ENCODE measurements at places on chromosomes 2 and 18. TPM values are rescaled to one million over a fixed set of nuclear protein-coding genes. Genes with fewer than 3 reads are reported as not detected.

DNA sequence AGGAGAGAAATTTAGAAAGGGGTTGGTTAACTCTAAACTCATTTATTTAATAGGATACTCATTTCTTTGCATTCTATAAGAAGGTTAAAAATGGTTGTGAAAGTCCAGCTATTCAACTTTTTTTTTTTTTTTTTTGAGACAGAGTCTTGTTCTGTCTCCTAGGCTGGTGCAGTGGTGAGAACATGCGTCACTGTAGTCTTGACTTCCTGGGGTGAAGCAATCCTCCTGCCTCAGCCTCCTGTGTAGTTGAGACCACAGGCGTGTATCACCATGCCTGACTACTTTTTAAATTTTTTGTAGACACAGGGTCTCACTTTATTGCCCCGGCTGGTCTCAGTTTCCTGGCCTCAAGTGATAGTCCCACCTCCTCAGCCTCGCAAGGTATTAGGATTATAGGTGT lies 11.9 kb downstream of the ELP2 start:
- no peak for DNase-seq

- no peak for DNase-seq
These were observed 79.6 kb downstream of the MBP start for GRCh38 chr18:77052983-77053309.

GRCh38 chr18:72460210-72460680 lies 83.9 kb downstream of the CBLN2 start:
- no peak for DNase-seq

The IL37 gene
- not detected for total RNA-seq

- no peak for DNase-seq
These were observed 200.0 kb downstream of the CDH2 start for GRCh38 chr18:27976806-27977408.

- DNase-seq = no peak
These were observed 129.1 kb upstream of the DOCK10 start for GRCh38 chr2:225171350-225171749.

The CYP27A1 gene
- 7.7 TPM for total RNA-seq

DNA sequence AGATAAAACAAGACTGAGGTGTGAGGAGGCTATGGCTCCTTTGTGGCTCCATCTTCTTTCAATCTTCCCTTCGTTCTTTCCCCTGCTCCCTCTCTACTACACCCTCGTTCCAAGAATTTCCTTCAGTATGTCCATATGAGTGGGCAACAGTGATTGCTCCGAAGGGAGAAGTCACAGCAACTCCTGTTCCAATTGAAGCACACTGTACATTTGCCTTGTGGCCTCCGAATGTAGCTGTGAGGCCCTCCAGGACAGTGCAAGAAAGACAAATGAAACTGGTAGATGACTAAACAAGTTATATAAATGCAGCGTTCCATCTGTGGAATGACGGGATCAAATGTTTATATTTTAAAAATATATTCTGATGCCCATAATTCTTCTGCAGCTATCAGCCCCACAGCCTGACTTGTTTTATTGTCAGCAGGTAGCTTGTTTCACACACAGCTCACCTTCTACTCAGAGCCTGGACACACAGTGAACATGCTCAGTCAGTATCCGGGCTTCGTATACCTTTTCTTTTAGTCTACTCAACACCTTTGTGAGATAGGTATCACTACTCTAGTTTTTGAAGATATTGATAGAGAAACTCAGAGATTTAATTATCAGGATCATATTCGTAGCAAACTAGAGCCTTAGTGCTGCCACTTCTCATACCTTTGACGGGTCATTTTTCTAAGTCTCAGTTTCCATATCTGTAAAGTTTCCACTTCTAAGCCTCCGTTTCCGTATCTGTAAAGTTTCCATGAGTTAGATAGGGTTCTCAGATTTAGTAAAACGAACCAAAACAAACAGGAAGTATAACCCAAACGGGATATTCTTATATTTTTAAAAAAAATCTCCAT lies 216.7 kb upstream of the STON1 start:
- no peak for DNase-seq

- no peak for DNase-seq
These were observed 3.2 kb upstream of the MGAT4A start for GRCh38 chr2:98734162-98734561.

DNA sequence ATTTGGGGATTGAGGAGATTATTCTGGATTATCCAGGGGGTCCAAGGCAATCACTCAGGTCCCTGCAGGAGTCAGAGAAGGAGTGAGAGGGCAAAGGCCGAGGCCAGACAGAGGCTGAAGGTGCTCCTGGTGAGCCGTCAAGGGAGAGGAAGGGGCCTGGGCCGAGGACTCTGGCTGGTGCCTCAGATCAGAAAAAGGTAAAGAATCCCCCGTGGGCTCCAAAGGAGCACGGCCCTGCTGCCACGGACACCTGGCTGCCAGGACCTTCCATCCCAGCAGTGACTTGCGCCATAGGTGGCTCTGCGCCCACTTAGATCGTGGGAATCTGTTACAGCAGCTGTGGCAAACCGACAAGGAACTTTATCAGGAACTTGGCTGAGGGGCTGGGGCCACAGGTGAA lies 374.8 kb upstream of the MYT1L start:
- no peak for DNase-seq

- DNase-seq = no peak
These were observed 816 bp downstream of the CDH2 start for GRCh38 chr18:28175930-28176697.

DNA sequence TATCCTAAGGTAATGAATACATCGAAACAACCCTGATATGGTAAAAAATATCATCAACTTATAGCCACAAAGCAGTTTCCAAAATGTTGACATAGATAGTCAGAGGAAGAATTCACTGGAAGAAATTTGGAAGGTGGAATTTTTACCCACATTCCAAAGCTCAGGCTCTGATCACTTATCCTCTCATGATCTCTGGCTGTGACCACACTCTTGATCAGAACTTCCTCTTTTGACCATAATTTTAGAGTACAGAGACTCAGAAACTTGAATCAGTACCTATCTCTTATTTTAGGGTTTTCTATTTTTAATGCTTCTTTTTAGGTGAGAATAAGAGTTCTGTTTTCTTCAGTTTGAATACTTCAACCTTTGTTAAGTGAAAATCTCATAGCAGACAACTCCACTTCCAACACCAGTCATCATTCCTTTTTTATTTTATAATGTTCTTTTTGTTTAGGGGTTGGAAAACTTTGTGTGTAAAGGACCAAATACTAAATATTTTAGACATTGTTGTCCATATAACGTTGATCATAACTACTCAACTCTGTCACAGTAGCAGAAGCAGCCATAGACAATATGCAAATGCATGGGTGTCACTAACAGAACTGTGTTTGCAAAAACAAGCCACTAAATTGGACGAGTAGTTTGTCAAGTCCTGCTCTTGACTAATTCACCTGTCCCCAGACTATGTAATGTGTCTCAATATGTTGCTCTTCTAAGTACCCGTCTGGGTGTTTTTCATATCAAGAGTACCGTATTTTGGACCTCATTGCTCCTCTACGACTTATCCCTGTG lies 891.6 kb upstream of the CRIM1 start:
- DNase-seq = no peak

DNA sequence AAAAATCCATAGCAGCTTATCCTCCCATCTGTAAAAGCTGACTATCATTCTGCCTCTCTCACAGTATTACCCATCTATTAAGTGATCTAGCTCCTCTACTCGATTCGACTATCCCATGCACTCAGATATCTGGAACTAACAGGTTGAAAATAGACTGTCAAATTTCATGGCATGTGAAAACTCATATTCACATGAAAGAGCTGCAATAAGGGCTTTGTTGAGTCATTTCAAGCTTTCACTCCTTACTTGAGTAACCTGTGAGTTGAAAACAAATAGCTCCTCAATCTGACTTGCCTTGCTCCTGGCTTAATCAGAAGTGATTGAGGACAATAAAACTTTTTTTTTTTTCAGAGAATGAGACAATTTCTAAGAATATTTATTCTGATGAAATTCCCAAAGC lies 192.4 kb upstream of the ERBB4 start:
- no peak for DNase-seq

DNA sequence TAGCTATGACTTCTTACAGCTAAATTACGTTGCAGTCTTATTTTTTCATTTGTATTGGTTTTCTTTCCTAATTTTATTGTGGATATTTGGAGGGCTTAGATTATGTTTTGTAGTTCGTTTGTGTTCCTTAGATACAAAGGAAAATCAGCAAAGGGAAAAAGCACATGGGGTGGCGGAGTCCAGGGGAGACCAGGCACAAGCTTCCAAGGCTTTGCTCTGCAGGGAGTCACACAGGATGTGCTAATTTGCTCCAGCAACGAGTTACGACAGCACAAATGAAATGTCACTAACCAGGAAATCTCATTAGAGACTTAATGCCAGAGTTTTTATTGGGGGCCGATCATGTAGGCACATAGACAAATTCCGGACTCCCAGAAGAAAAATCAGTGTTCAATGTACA lies 60.5 kb upstream of the CABYR start:
- no peak for DNase-seq

The SLC5A7 gene
- not detected for total RNA-seq

- DNase-seq = no peak
These were observed 14.6 kb upstream of the SLC9A2 start for GRCh38 chr2:102604769-102605168.

DNA sequence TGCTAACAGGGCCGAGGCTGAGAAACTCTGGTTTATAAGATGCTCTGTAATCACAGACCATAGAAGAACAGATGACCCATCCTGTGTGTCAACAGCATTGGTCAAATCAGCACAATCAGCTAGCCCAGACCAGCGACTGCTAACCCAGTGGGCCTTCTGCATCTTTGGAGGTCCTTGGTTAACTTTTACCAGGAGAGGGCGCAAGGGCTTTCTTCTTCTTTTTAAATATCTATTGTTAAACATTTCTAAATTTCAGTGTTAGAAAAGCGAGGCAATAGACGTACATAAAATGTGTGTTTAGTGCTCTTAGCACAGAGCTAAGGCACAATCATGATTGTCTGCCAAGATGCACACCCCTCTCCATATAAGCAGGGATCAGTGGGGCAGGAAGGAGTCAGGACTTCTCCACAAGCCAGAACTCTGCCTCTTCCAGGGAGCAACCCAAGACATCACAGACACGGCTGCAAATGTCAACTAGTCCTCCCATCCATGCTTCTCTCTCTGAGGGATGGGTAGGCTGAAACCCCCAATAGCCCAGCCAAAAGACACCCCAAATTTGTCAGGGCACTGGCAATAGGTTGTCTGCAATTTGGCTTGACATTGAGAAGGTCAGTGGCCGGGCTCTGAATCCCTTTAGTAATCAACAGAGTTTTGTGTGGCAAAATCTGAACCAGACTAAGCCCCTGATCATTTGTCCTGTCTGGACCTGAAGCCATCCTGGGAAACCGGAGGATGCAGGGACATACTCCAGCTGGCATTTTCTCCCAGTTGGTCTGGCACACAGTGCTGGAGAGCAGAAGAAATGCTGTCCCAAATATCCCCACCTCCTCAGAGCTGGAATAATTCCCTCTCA lies 188.2 kb downstream of the BCL2 start:
- DNase-seq = no peak

The DAW1 gene
- 0.26 TPM for total RNA-seq

DNA sequence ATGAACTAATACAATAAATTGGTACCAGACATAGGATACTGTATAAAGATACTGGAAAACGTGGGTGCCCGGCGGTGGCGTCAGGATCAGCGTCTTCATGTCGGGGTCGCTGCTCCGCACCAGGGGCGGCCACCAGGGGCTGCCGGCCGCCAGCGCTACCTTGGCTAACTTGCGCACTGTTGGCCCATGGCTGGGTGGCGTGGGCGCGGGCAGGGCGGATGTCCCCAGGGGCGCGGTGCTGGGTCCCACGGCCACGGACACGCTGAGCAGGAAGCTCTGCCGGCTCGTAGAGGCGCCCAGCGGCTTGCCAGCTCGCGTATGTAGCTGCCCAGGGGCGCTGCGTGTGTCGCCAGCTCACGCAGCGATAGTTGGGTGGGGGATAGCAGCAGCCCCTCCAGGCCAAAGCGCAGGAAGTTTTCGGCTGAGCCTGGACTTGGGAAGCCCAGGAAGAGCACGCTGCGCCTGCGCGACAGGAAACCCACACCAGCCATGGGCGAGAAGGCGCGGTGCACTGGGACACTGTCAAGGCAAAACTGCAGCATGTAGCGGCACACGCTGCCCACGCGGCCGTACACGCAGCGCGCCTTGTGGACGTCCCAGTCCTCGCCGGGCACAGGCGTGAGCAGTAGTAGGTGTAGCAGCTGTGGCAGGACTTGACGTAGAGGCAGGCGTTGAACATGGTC lies 299.9 kb downstream of the CCDC74A start:
- no peak for DNase-seq

GRCh38 chr2:54771166-54771885 lies 47.9 kb downstream of the EML6 start:
- no peak for DNase-seq

The CFC1 gene
- not detected for total RNA-seq

The ADRA2B gene
- 0.28 TPM for total RNA-seq

DNA sequence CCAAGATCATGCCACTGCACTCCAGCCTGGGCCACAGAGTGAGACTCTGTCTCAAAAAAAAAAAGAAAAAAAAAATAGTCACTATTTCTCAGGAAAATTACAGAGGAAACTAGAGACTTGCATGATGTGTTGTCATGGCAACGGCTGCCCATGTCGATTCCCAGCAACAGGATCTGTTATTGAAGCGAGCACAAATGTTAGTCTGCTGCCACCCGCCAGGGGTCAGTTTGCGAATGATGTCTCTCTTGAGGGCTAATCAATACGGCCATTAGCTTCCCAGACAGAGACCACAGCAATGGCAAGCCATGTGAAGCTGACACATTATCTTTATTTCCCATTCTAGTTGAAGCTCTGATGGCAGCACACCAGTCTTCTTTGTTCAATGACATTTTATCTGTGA lies 32.4 kb upstream of the ACYP2 start:
- no peak for DNase-seq

DNA sequence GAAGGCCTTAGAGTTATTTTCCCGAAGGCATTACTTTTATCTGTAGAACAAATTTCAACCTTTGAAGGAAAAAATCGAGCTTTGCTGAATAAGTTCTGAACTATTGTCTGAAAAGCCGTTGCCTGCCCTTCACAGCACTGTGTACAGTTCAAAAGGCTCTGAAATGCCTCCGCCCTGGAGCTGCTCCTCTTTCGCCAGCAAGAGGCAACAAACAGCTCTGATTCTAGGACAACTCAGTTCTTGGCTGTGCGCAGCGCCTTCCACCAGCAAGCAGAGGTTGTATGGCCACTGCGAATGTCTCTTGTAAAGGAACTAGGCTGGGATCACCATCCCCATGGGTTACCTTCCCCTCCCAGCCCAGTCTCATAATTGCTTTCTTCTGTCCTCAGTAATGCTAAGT lies 308.5 kb downstream of the GBX2 start:
- DNase-seq = no peak

- no peak for DNase-seq
These were observed 12.0 kb downstream of the RUFY4 start for GRCh38 chr2:218081063-218081462.

GRCh38 chr2:138066841-138067240 lies 102.6 kb downstream of the HNMT start:
- DNase-seq = no peak

DNA sequence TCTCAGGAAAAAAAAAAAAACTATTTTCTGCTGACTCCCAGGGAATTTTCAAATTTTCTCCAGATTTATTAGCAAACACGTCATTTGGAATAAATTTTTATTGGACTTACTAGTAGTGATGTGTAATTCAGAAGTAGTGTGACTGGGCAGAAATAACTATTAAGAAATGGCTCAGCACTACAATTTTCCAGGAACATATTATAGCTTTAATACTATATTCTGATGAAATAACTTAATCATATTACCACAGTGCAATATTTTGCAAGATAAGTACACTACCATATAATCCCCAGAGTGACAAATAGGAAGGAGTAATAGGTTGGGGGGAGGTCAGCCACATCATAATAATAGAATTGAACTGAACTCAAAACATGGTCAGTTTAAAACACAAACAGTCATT lies 19.7 kb upstream of the TNFAIP6 start:
- no peak for DNase-seq

The RESP18 gene
- not detected for total RNA-seq
